IMR-90 (cell line): ENCODE measurements at places on chromosomes 6 and 20. TPM values are rescaled to one million over a fixed set of nuclear protein-coding genes. Genes with fewer than 3 reads are reported as not detected.

- no peak for DNase-seq
These were observed 15.9 kb upstream of the SNAI1 start for GRCh38 chr20:49966861-49967260.

DNA sequence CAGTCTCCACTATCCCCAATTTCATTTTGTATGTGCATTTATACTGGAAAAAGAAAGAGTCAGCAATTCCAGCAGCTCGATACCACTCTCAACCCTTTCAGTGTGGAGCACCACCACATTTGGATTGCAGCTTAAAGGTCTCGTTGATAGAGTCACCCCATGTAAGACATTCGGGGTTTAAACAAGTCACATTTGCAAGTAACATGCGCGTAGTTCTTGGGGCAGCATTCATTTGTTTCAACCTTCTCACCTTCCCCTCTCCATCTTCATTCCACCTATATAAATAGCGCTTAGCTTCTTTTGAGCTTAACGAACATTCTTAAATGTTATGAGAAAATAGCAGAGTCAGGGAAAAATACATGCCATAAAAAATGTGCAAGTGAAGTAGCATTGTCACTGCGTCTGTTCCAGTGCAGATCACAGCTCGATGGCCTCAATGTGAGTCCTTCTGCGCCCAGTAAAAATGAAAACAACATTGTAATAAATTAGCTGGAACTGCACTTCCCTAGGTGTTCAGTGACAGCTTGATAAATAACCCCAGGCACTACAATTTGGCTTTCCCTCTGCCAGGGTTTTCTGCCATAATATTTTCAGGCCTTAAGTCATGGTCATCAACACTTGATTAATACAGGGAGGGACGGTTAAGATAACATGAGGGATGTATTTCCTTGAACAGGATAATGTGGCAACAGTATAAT is 737.8 kb upstream of the NRSN1 start:
- no peak for DNase-seq

The TRIM31 gene
- polyA plus RNA-seq, result not detected in 2 replicates

The MYO6 gene
- 5.4 and 6.1 TPM in 2 replicates for polyA plus RNA-seq

The APOBEC2 gene
- not detected in 2 replicates for polyA plus RNA-seq

The INSM1 gene
- polyA plus RNA-seq, result not detected in 2 replicates

The COL9A3 gene
- 1.4 TPM in 2 replicates for polyA plus RNA-seq
